ENCODE measurements at places on chromosomes 1 and 21.

DNA sequence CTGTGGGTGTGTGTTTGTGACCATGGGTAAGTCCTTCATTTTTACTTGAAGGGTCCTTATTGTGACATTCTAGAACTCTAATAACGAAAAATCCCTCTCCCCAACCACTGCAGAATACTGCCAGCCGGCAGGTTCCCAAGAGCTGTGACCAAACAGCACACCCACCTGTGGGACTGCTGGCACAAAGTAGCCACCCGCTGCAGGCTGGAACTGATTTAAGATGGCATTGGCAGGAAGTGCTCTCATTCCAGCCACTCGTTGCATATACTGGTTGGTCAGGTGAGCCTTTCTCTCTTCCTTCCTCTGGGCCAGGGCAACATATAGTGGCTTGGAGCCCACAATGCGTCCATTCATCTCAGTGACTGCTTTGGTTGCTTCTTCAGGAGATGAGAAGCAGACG, 11.6 kb downstream of the PABPC4 start:
- no peak for DNase-seq

DNA sequence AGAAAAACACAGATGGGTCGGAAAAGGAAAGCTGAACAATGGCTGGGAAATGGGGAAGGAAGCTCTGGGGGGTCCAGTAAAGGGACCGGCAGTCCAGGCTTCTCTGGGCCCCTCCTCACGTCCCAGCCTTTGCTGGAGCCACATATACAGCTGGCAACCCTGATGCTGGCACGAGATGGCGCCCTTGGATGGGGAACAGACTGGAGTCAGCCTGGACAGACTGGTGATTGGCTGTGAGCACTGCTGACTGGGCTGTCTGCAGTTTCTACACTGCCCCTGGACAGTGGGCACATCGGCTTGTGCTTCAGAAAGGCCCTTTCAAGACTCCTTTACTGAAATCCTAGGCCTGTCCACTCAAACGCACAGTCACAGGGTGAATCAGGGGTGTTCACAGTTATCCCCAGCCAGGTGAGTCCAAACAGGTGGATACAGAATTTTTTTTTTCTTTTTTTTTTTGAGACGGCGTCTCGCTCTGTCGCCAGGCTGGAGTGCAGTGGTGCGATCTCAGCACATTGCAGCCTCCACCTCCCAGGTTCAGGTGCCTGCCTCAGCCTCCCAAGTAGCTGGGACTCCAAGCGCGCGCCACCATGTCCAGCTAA, 31.1 kb upstream of the ZBTB40 start:
- no peak for DNase-seq

DNA sequence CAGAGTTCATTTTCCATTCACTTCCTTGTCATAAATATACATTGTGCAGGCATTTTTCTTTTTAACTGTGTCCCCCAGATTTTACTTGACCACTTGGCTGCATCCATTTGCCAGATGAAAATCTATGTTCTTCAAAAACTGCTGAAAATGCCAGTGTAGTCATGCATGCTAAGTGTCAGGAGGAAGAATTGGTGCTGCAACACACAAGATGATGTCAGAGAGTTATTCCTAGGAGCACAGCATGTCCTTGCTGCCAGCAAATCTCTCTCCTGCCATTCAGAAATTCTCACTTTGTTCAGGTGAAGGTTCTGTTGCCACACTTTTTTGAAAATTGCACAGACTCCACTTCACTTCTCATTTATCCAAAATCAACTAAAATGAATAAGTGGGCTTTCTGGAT, 106.4 kb upstream of the MAGI3 start:
- no peak for DNase-seq

GRCh38 chr1:164658864-164659263, 99.9 kb downstream of the PBX1 start:
- DNase-seq, result no peak

DNA sequence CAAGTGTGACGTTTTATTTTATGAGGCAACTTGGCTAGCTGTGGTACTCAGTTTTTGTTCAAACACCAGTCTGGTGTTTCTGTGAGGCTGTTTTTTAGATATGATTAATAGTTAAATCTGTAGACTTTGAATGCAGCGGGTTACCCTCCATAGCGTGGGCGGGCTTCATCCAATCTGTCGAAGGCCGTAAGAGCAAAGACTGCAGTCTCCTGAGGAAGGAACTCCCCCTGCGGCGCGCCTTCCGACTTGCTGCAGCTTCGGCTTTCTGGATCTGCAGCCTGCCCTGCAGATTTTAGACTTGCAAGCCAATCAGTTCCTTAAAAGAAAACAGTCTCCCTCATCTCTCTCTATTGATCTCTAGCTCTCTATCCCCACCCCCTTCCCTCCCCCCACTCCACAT, 4.2 kb upstream of the ZNF496 start:
- DNase-seq, result no peak

- no peak for DNase-seq
Observed at GRCh38 chr21:21973806-21974205, 975.6 kb downstream of the NCAM2 start.

- no peak for DNase-seq
Observed at GRCh38 chr21:27550287-27550686, 583.4 kb upstream of the ADAMTS5 start.

DNA sequence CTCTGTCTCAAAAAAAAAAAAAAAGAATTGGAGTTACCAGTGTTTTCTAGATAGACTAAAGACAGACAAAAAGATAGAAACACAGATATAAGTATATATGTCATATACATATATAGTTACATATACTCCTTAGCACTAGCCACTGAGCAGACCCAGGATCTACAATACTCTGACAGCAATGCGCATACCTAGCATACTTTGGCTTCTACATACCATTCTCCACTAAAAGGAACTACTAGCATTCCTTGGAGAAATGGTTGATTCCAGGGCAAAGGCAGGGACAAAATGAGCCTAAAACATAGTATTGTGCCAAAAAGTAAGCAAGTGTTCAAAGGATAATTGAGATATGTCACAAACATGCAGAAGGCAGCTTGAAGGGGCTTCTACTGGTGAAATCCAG, 22.7 kb downstream of the SYNJ1 start:
- DNase-seq, result no peak

- DNase-seq, result no peak
Observed at GRCh38 chr1:161398900-161399256, 31.2 kb upstream of the CFAP126 start.

GRCh38 chr1:85224734-85225623, 24.2 kb upstream of the SYDE2 start:
- no peak for DNase-seq

GRCh38 chr21:30227633-30228404, 11.9 kb upstream of the CLDN8 start:
- no peak for DNase-seq

- no peak for DNase-seq
Observed at GRCh38 chr1:41943717-41944116, 25.0 kb upstream of the HIVEP3 start.

DNA sequence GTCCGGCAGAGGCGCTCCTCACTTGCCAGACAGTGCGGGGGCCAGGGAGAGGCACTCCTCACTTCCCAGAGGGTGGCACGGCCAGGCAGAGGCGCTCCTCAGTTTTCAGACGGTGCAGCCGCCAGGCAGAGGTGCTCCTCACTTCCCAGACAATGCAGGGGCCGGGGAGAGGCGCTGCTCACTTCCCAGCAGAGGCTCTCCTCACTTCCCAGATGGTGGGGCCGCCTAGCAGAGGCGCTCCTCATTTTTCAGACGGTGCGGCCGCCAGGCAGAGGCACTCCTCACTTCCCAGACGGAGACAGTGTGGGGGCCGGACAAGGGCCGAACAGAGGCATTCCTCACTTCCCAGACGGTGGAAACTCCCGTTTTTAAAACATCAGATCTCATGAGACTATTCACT, 238.4 kb upstream of the CACYBP start:
- DNase-seq, result no peak

Data from cerebellar nuclear complex (tissue), 1 donor.